ENCODE measurements at places on chromosomes 11 and 22.

- peak; percentile 61 for DNase-seq
Measured at GRCh38 chr11:74025467-74026166, 16.7 kb upstream of the UCP3 start.

DNA sequence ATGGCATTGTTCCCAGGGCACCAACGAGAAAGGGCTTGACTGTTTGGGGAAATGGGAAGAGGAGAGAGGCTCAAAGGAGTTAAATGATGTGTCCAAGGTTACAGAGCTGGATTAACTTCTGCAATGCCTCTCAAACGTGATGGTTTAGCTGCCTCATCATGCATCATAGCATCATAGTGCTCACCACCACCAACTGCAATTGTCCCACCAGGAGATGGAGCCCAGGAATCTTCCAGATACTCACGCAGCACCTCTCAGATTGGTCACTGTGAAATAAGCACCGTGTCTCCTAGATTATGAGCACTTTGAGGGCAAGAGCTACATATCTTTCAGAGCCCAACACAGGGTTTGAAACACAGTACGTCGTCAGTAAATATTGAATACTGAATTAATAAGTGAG is 69.2 kb downstream of the PRSS23 start:
- peak; percentile 40 for DNase-seq

- DNase-seq = no peak
Measured at GRCh38 chr11:16758382-16759024, 20.1 kb downstream of the C11orf58 start.

DNA sequence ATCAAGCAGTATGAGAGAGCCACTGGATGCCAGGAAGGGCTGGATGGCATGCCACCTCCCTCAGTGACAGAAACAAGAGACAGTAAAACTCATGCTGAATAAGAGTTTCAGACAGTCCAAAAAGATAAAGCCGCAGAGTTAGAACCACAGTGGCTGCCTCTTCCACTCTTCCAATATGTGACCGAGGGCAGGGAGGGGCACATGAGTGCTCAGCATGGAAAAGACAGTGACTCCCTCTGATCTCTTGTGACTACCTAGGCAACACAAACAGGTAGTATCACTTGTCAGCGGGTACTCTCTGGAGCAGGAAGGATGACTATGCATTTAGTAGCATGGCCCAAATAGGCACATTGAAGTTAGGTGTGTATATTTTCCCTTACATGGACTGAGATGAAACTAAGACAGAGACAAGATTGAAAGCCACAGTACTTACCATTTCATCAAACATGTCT is 295.4 kb downstream of the CADM1 start:
- no peak for DNase-seq

DNA sequence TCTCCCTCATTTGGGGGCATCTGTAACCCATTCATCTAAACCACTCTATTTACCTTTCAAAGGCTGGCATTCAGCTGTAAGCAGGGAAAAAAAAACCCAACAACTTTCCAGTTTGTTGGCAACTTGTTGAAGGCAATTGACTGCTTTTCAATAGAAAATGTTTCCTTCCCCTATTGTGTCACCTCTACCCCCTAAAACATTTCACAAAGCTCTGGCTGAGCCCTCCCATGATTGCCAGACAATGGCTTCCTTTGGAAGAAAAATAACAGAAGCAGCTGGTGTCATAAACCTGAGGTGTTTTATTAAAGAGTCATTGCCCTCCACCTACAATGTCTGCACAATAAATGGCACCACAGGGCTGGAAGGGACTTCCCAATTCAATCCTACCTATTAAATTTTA is 22.1 kb upstream of the PSMA1 start:
- DNase-seq = no peak

DNA sequence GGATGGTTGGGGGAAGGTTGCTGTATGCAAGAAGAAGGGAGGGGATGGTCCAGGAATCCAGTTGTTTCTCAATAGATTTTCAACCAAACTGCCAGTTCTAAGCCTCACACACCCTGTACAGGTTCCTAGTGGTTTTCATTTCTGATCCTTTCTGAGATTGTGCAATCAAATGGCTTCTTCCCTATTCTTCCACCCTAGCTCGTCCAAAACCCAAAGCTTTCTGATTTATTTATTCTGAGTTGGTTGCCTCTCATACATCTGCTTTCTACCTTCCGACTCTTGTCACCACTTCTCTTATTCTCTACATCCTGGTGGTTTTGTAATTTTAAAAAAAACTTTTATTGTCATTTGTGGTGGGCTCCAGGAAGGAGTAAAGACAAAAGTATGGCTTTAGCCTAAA is 12.6 kb downstream of the OR5A2 start:
- no peak for DNase-seq

- DNase-seq = peak; percentile 76
Measured at GRCh38 chr11:125457814-125458343, 38.2 kb downstream of the FEZ1 start.

DNA sequence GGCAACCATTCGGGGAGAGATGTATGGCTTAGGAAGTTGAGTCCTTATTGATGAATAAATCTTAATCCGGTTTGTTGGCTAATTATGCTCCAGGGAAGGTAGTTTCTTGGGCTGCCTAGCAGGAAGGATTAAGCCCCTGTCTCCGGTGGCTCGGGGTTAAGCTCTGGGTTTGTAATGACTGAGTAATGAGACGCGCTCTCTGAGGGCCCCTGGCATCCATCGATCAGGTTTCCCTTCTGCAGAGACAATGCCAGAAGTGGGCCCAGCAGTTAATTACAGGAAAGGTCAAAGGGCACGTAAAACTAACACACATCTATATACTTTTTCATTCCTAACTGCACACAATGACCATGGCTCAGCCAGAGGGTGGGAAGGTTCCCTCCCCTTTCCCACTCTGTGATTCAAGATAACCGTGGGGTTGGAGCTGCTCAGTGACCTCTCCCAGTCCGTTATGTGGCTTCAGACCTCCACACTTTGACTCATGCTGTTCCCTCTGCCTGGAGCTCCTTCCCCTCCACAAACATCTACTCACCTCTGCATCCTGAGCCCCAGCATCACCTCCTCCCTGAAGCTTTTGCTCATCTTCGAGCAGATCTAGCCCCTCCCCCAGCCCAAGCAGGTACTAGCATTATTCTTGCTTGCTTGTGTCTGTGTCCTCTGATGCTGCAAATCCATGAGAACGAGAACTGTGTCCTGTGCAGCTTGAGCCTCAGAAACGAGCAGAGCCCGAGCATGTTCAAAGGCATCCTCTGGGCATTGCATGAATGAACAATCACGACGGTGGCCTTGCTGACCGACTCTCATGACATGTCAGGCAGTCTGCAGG is 16.6 kb downstream of the SCUBE1 start:
- DNase-seq = no peak

DNA sequence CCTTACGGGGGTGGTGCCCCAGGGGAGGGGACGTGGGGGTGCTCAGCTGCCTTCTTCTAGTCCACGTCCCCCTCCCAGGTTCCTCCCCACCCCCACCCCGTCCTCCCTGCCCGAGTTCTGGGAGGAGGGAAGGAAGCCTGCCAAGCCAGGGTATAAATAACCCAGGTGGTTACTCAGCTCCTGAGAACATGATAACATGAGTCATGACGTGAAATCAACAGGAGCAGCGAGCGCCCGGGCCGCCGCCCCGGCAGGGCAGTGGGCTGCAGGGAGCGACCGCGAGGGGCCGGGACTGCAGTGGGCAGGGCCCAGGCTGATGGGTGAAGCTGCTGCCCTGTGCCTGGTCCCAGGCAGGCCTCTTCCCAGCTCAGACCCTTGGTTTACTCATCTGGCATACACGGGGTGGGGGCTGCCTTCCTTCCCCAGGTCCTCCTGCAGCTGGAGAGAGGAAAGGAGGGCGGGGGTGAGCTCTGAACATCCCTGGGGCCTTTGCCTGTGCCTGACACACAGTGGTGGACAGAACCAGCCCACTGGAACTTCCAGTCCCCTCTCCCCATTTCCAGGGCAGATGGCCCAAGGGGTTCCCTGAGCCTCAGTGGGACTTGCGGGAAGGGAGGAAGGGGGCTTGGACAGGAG is 8.8 kb upstream of the PDGFB start:
- peak; percentile 70 for DNase-seq

- peak; percentile 92 for DNase-seq
Measured at GRCh38 chr22:31474743-31475142, 14.9 kb downstream of the EIF4ENIF1 start.

GRCh38 chr11:109405671-109406070 is 16.3 kb upstream of the C11orf87 start:
- DNase-seq = peak; percentile 24

DNA sequence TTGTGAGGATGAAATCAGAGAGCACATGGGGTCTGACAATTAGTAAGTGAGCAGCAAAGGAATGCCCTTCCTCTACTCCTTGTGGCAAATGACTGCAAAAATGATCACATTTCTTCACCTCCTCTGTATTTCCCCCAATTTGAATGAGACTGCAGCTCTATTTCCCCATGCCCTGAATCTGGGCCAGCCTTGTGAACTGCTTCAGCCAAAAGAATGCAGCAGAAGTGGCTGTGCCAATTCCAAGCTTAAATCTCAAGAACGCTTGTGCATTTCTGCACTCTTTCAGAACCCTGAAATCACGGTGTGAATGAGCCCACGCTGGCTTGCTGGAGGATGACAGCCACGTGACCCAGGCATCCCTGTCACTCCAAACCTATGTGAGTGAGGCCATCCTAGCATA is 9.9 kb downstream of the SLC43A3 start:
- peak; percentile 77 for DNase-seq

DNA sequence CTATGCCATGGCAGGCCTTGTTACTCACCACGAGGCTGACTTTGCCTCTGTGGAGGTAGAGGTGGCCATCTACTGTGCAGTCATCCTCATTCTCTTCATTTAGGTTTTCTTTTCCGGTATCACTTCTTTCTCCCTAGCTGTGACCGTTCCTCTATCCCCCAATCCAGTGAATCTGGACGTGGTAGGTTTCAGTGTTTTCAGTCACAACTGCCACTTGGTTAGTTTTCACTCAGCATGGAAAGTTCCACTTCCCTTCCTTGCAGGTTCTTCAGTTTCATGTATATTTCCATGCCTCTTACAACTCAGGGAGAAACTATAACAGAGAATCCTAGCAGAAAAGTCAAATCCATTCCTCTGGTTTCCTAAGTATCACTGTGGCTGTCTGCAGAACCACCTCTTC is 1.9 kb downstream of the HPS4 start:
- DNase-seq = no peak

DNA sequence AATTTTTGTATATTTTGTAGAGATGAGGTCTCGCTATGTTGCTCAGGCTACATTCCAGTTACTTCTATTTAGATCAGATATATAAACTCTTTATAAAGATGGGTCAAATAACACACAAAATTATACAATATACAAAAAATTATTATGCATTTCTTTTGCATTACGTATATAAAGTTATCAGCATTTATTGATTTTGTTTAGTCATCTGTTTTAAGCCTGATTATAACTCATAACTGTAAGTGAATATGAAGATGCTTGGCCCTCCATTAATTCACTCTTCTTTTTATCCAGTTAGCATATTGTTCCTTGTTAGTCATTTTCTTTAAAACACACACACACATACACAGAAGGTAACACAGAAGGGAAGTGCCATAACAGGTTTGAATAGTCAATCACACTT is 14.5 kb downstream of the AQP11 start:
- DNase-seq = no peak

DNA sequence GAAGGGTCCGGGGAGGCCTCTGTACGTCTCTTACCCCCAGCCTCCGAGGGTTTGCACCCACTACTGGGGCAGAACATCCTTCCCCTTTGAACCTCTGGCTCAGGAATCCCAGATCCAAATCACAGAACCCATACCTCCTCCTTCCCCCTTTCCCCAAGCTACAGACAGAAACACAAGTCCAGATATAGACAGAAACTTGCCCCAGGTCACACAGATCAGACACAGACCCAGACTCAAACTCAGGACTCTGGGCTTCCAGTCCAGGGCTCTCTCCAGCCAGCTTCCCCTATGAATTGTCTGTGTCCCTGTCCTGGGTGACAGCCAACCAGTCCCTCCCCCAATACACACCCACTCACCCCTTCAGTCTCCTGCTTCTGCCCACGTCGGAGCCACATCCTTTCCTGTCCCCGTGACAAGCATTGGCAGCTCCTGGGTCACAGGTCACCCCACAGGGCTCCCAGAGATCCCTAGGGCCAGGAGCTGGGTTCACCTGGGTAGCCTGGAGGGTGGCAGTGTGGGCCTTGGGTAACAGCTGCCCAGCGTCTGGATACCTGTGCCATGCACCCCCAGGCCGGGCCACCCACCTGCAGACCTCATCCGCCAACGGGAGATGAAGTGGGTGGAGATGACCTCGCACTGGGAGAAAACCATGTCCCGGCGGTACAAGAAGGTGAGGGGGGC is 772 bp downstream of the TBC1D10C start:
- no peak for DNase-seq

GRCh38 chr11:35688023-35688422 is 25.4 kb downstream of the TRIM44 start:
- DNase-seq = peak; percentile 65

DNA sequence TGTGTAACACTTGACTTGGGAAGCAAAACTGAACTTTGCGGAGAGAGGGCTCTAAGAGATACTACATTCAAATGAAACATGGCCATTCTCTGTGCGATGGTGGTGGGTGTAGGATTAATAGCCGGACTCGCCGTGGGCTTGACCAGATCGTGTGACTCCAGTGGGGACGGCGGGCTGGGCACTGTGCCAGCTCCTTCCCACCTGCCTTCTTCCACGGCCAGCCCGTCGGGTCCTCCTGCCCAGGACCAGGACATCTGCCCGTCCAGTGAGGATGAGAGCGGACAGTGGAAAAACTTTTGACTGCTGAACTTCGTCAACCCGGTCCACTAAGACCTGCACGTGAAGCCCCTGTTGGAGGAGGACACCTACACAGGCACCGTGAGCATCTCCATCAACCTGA is 137.4 kb downstream of the OR4C45 start:
- DNase-seq = no peak

- DNase-seq = no peak
Measured at GRCh38 chr11:112864672-112865071, 96.5 kb upstream of the NCAM1 start.

GRCh38 chr11:129278586-129279319 is 86.6 kb upstream of the ARHGAP32 start:
- DNase-seq = peak; percentile 23

GRCh38 chr11:8234425-8234821 is 29.3 kb downstream of the LMO1 start:
- DNase-seq = no peak

DNA sequence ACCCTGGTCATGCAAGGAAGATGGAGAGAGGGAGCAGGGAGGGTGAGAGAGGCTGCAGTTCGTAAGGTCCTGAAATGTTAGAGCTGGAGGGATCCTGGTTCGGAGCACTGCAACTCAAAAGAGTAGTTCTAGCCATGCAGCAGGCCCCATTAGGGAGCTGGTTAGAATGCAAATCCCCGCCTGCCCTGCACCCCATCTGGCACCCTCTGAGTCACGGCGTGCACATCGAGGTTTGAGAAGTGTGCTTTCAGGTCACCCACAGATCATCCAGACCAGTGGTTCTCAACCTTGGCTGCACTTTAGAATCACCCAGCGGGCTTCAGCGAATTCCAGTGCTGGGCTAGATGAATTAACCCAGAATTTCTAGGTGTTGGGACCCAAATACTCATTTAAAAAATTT is 48.2 kb downstream of the ST3GAL4 start:
- DNase-seq = no peak

- DNase-seq = no peak
Measured at GRCh38 chr11:1437500-1437899, 47.8 kb downstream of the BRSK2 start.

Data from foreskin fibroblast (primary cell).